Uterus (tissue), 4 donors: ENCODE measurements at places on chromosomes 1 and 21. TPM values are rescaled to one million over a fixed set of nuclear protein-coding genes. Genes with fewer than 3 reads are reported as not detected.

C1orf115 gene
- total RNA-seq: 15.0 TPM

NEGR1 gene
- total RNA-seq: 6.7 TPM

LRRC52 gene
- not detected for total RNA-seq

MTFR1L gene
- total RNA-seq: 52.1 TPM

FCER1G gene
- total RNA-seq: 12.1 TPM

CFAP74 gene
- total RNA-seq: 1.0 TPM

REN gene
- total RNA-seq: not detected

LMX1A gene
- total RNA-seq: not detected

FMN2 gene
- 2.3 TPM for total RNA-seq

DNAH14 gene
- 7.4 TPM for total RNA-seq

FAM43B gene
- 2.3 TPM for total RNA-seq

MYBPHL gene
- not detected for total RNA-seq

FCGR3A gene
- 16.2 TPM for total RNA-seq

C4BPA gene
- not detected for total RNA-seq

URB1 gene
- 24.2 TPM for total RNA-seq

AQP10 gene
- not detected for total RNA-seq

C1orf116 gene
- 0.62 TPM for total RNA-seq

ZSWIM5 gene
- total RNA-seq: 1.5 TPM

HOOK1 gene
- total RNA-seq: 3.3 TPM

KCNJ9 gene
- 0.28 TPM for total RNA-seq

ZSCAN20 gene
- total RNA-seq: 16.0 TPM

SRSF11 gene
- total RNA-seq: 276 TPM

ADORA3 gene
- total RNA-seq: 2.4 TPM

DNM3 gene
- 4.7 TPM for total RNA-seq

RGS1 gene
- 10.7 TPM for total RNA-seq

THEM5 gene
- total RNA-seq: not detected

UBASH3A gene
- not detected for total RNA-seq

ZNF648 gene
- 1.8 TPM for total RNA-seq

CYP2J2 gene
- 0.28 TPM for total RNA-seq
